ENCODE measurements at places on chromosomes 16 and 17. TPM values are rescaled to one million over a fixed set of nuclear protein-coding genes. Genes with fewer than 3 reads are reported as not detected.

GDPD1 gene
- not detected for total RNA-seq

CYGB gene
- 60.7 TPM for total RNA-seq

PRSS36 gene
- total RNA-seq = 1.4 TPM

CSH1 gene
- total RNA-seq = not detected

TMEM256 gene
- 241 TPM for total RNA-seq

CD300E gene
- total RNA-seq = 0.21 TPM

BCL7C gene
- total RNA-seq = 46.2 TPM

DNA sequence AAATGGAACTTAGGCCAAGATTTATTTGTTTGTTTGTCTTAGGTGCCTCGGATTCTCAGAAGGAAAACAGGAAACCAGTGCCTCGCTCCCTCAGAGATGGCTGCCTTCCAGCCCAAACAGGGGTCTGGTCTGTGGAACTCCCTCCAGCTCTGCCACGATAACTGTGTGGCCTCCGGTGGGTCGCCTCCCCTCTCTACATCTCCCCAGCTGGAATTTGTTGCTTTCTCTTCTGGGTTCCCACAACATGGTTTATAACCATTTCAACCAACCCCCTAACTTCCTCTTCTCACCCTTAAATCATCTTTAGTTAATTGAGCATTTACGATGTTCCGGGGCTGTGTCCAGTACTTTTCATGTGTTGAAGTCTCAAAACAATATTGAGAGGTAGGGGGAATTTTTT is 30.9 kb upstream of the PLLP start:
- DNase-seq = no peak

- no peak for DNase-seq
Measured at GRCh38 chr17:47872651-47873161, 21.7 kb upstream of the SP6 start.

GRCh38 chr17:4525691-4526397 is 27.2 kb downstream of the SPNS2 start:
- DNase-seq = no peak

GRCh38 chr16:85528528-85529387 is 84.4 kb upstream of the GSE1 start:
- no peak for DNase-seq

GRCh38 chr16:65480281-65481091 is 358.6 kb upstream of the CDH11 start:
- DNase-seq = no peak

DNA sequence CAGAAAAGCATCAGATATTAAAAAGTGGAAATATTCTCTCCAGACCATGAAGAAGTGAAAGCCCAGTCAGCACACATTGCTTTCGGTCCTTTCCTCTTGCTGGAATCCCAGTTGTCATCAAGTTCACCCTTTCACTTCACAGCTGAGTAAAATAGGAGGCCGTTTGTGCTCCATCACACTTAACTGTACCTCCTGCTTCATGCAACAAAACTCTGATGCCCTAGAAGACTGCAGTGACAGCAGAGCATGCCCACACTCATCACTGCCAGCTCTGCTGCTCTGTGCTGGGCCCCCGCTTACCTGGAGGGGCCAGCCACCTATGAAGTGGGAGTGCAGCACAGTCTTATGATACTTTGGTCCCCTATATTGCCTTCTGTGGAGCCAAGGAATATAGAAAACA is 62.5 kb downstream of the N4BP1 start:
- no peak for DNase-seq

DNA sequence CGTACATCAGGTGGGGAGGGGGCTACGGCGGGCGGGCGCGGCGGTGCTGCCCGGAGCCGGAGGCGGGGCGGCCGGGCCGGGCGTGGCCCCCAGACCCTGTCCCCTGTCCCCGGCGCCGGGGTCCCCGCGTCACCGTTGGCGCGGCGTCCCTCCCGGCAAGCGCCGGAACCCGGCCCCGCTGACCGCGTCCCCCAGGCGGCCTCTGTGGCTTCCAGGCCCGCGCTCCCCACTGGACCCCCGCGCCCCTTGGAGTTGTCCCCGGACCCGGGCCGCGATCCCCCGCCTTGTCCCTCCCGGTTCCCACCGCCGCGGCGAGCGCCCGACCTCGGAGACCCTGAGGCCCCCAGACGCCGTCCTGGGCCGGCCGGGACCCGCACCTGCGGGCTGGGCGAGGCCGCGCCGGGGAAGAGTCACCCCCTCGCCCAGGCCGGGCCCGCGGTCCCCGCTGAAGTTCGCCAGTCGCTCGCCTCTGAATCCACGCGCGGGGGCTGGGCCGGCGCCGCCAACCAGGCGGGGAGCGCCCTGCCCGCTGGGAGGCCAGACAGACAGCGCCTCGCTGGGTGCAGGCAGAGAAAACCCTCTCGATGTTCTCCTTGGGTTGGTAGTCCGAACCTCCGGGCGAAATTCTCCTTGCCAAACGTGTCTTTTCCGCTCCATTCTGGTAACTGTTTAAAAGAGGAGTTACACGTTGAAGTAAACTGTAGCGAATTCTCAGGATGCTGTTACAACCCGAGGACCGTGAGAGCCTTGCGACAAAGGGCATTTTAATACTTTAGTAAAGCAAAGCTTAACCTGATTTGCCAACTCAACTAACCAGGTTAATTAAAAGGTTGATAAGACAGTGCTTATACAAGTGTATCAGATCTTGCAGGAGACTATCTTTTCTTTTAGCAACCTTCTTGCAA is 761 bp downstream of the GAN start:
- peak; percentile 68 for DNase-seq

DNA sequence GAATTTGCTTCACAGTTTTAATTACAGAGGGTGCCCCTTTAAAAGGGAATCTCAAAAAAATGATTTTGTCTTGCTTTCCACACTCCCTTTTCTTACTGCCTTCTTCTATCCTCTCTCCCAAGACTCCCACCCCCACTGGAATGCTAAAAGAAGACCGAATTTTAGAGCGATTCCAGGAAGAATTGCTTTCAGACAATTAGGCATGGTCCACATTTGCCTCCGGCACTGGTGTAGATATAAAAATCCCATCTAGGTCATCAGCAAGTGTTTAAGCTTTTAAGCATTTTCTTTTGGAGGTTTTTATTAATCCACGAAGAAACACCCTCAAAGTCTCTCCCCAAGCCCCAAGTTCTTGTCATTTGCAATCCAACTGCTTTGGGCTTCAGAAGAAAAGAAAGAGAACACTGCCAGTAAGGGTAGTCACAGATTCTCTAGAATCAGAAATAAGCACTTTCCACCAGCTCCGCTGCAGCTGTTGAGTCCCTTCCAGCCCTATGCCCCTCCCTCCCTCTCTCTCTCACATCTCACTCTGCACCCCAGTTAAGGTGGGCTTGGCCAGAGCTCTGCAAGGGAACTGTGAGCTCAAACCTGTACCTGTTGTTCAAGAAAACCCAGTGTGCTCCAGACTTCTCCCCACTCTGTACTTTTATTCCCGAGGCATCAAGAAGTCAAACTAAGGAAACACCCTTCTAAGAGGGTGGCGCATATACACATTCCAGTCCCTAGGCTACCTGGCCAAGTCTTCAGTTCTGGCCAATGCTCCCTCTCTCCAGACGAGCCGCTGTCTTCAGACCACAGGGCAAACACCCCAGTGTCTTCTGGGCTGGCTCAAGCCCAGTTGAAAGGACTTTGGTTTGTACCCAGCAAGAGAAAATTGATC is 170.2 kb downstream of the RGS9 start:
- no peak for DNase-seq

DNA sequence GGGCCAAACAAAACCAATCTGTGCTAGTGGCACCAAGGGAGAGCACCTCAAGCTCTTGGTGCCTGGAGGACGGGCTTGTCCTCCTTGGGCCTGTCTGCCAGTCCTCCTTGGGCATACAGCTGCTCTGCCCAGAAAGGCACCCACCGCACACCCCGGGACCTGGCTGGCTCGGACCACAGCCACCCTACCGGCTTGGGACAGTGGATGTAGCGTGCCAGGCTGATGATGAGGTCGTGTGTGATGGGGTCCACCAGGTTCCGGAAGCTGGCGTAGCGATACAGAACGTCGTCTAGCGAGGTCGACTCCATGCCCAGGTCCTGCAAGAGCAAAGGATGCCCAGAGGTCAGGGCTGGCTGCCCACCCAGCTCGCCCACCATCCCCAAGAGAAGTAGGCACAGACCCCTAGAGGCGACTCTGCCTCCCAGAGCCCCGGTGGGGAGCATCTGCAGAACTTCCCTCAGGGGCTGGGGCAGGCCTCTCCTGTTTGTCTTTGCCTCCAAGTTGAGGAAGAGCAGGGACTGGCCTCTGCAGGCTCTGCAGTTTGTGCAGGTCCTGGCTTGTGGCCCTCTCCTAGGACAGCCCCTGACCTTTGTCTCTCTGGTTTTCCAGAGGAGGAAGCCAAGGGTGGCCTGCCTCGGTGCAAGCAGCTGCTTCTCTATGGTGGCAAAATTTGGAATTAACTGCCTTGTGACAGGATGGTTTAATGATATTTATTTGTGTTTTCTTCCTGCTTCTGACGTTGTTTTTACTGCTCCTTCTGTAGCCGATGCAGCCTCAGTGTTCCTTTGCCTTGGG is 29.7 kb downstream of the LRRC75A start:
- DNase-seq = no peak

DNA sequence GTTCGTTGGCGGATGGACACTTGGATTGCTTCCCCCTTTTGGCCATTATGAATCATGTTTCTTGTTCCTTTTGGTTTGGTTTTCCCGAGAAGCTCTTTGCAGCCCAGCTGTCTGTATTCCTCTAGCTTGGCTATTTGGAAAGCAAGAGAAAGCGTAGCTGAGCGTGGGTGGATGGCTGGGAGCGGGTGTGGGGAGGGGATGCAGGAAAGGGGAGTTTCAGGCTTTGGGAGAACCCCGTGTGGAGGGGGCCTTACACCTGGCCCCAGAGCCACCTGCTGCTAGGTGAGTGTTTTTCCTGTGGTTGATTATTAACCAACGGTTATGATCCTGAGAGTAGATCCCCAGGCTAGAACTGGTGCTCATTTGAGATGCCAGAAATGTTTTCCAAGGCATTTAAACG is 103.7 kb downstream of the RAP1GAP2 start:
- DNase-seq = no peak

DNA sequence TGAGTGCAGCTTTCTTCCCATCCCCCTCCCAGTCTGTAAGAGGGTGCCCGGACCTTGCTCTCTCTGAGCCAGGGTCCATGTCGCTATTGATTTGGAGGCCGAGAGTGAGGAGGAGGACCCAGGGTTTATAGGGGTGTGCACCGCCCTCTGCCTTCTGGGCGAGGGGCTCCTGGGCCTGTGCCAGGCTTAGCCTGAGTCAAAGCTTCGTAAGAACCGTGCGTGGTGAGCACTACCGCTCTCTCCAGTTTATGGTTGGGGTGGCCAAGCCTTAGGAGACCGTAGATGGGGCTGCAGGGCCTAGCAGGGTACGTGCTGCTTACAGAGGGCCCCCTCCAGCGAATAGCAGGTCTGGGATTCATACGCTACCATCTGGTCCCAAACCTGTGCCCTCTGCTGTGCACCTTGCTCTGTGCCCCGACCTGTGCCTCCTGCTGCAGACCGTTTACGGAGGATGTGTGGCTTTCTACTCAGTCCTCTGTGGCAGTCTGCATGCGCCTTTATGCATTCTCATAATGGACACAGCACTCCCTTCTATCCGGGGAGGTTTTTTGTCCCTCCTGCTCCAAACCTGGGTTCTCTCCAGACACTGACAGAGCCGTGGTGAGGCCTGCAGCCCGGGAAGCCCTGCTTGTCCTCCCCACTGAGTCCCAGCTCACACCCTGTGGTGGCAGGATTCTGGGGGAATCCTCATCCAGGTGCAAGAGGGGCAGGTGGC is 54.7 kb downstream of the PGS1 start:
- DNase-seq = no peak

- DNase-seq = no peak
Measured at GRCh38 chr16:46620266-46621005, 743 bp downstream of the SHCBP1 start.

DNA sequence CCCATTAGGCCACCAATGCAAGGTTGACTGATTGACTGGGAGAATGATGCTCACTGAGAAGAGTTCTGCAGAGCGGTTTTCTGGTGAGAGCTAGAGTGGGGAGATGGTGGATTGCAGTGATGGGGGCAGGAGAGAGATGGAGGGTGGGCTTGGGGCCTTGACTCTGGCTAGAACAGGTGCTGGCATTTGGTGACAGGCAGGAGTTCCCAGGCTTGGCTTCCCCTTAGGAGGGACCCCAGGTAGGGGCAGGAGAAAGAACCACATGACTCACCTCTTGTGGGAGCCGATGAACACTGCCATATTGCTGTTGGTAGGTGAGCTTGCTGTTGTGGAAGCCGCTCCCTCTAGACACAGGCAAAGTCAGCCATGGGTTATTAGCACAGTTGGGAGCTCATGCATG is 8.0 kb downstream of the CD300LB start:
- no peak for DNase-seq

DNA sequence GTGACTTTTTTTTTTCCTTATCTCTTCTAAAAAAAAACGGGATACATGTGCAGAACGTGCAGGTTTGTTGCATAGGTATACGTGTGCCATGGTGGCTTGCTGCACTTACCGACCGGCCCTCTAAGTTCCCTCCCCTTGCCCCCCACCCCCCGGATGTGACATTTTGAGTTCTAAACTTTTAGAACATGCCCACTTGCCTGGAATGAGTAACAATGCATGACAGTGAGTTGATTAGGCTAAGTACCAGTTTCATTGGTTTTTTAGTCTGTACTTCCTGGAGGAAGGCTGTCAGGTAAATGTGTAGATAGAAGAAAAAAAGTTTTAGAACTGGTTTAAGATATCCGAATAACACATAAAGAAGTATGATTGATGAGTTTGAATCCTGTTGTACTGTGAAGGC is 4.0 kb downstream of the BPTF start:
- no peak for DNase-seq

GRCh38 chr16:67966549-67967182 is 1.8 kb downstream of the SLC12A4 start:
- no peak for DNase-seq

DNA sequence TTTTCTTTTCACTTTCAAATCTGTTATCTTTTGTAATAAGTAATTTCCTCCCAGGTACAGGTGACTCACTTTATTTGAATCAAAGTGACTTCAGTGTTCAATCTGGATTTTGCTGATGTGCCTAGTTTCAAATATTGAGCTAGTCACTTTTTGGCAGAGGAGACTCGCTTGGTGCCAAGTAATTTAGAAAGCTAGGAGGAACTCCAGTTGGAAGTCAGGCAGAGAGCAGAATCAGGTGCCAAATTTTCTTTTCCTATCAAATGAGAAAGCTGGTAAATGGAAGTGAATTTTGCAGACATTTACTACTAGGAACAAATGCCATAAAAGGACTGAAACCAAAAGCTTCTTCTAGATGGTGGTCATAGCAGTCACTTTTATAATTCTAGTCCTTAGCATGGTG is 656.0 kb upstream of the KIF2B start:
- no peak for DNase-seq

- DNase-seq = no peak
Measured at GRCh38 chr16:17622366-17622765, 151.6 kb upstream of the XYLT1 start.

Data from ascending aorta (tissue), 2 donors.